ENCODE measurements at places on chromosomes 16 and 17.

DNA sequence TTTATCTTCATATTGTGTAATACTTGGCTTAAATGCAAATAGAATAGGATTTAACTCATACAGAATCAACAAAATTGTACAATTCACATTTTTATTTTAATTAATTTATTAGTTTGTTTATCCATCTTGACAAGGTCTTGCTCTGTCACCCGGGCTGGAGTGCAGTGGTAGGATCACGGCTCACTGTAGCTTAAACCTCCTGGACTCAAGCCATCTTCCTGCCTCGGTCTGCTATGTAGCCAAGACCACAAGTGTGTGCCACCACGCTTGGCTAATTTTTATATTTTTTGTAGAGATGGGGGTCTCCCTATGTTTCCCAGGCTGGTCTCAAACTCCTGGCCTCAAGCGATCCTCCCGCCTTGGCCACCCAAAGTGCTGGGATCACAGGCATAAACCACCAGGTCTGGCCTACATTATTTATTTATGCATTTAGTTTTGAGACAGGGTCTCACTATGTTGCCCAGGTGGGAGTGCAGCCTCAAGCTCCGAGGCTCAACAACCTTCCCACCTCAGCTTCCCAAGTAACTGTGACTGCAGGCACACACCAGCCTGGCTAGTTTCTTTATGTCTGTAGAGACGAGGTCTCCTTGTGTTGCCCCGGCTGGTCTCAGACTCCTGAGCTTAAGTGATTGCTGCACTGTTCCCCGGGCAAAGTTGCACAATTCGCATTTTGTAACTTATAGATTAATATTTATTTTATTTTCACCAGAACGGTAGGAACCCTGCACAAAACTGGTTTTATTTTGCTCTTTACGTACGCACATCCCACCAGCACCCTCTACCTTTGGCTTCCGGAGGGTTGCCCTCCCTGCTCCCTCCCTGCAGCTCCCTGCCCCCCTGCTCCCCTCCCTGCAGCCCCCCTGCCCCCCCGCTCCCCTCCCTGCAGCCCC lies 4.9 kb downstream of the DPEP1 start:
- no peak for DNase-seq

DNA sequence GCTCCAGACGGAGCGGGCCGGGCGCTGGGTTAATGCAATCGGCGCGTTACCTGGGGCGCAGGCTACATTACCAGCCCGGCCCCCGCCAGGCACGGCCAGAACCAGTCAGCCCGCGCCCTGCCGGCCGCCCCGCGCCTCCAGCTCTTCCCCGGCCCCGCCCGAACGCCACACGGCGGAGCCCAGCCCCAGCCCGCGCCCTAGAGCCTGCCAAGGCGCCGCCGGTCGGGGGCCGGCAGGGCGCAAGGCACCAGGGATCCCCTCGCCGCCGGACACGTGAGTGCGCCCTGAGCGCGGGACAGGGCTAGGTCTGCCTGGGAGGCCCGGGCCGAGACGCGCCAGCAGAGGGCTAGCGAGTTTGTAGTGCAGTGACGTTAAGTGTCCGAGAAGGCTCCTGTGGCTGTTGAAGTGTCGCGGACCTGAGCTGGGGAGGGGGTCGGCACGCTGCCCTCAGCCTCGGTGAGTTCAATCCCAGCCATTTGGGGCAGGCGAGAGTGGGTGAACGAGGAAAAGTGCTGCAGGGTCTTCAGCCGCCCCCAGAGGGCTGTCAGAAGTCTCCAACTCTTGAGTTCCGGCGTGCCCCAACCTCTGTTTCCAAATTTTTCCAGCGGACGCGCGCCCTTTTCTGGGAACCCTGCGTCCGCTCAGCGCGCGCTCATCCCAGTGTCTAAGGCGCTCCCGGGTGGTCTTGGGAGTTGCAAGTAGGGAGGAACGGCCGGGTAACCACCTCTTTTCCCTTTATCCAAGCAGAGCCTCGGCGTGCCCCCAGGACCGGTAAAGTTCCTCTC lies at the start of gene SLC6A2:
Gene SLC6A2 (plus strand): TSS at position 92 of the 785 bp plus-strand sequence. CDS start 707 bp downstream, outside the sequence.
- no peak for DNase-seq

- no peak for DNase-seq
Observed at GRCh38 chr17:46785696-46786095, 32.8 kb downstream of the WNT3 start.

- DNase-seq, result peak; percentile 24
Observed at GRCh38 chr16:30949650-30950515, 1.0 kb downstream of the ORAI3 start.

GRCh38 chr16:22123146-22123545 lies 30.8 kb downstream of the VWA3A start:
- no peak for DNase-seq

DNA sequence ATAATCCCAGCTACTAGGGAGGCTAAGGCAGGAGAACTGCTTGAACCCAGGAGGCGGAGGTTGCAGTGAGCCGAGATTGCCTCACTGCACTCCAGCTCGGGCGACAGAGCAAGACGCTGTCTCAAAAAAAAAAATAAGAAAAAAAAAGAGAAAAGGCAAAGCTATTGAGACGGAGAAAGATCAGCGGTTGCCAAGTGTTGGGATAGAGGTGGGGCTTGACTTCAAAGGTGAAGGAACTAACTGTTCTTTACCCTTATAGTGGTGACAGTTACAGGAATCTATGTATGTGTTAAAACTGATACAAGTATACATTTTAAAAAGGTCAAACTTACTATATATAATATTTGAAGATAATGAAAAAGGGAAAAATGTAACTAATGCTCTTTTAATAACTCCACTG lies 22.5 kb downstream of the AKAP10 start:
- DNase-seq, result no peak

DNA sequence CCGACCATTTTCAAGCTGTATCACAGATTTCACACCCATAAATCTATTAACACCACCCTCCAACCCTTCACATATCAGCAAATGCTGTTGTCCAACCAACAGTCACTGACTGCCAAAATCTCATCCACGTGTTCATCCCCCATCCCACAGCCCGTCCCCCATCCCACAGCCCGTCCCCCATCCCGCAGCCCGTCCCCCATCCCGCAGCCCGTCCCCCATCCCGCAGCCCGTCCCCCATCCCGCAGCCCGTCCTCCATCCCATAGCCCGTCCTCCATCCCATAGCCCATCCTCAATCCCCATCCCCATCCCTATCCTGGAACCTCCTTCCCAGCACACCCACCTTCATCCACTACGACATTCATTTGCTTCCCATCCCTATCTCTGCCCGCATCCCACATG lies 14.1 kb downstream of the DLG4 start:
- no peak for DNase-seq

DNA sequence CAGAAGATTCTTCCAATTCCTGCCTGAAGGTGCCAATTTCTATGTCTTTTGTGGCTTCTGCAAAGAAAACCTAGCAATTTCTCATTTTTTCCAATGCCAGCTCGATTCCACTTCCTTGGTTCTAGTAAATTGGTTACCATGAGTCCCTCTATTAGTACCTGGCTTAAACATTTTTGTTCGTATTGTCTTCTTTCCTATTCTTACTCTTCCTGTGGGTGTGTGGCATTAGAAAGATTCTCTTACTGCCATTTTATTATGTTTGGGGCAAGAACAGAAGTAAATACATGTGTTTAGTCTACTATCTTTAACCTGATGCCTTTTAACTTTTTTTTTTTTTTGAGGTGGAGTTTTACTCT lies 20.3 kb upstream of the MAPK3 start:
- no peak for DNase-seq

DNA sequence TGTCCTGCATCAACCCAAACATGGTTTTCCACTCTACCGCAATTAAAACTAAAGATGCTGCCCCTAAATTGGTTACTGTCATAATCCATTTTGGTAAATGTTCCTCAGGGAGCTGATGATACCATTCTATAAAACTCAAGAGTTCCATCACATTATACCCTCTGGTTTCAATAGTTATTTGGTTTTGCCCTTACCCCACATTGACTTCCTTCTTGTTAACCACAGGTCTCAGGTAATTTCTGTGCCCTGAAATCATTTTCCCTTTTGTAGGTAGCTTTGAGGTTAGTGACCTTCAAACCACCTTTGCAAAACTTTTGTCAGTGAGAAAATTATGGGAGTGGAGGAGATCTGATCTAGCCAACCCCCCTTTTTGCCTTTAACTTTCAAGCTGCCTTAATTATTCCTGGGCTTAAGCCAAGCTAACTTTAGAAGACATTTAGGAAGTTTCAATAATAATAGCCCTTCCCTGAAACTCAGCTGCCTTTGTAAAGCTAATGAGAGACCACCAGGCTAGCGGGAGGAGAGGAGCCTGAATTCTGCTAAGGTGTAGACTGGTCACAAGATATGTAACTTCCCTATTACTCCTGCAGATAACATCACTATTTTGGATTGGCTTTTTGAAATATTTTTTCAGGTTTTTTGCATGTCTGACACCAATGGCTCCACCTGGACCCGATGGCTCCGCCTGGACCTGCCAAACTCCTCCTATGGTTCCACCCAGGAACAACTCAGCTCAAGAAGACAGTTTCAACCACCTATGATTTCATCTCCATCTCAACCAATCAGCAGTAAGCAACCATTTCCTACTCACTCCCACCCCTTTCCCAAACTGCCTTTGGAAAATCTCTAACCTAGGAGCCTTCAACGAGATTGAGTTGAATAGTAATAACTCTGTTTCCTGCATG lies 224.9 kb downstream of the HS3ST3B1 start:
- no peak for DNase-seq

DNA sequence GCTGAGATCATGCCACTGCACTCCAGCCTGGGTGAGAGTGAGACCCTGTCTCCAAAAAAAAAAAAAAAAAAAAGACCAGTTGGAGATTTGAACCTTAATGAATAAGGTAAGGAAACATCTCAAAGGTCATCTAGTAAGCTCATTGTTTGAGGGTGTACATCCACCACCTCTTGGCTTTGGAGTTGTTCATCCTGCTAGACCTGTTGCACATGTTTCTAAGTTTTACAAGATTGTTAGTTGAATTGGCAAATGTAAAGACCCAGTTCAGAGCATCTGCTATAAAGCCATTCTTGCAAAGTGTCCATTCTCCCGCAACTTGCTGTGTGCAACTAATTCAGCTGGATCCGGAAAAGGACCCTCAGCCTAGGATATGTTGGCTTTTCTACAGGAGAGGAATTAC lies 1.5 kb downstream of the PSMD7 start:
- DNase-seq, result no peak

DNA sequence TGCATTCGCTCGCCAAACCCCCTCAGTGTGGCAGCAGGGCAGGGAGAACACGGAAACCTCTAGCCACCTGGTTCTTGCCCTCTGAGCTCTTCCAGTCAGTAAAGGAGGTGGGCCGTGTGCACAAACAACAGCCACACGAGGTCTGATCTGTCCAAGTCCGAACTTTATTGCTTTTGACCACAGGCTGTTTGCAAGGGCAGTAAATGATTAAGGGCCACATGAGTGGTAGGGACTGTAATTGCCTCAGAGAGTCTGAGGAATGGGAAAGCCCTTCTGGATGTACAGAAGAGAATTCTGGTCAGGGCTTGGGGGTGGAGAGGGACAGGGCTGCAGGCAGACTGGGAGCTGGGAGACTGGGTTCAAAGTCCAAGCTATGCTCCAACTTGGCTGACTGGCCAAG lies 75.7 kb upstream of the LHX1 start:
- DNase-seq, result no peak

DNA sequence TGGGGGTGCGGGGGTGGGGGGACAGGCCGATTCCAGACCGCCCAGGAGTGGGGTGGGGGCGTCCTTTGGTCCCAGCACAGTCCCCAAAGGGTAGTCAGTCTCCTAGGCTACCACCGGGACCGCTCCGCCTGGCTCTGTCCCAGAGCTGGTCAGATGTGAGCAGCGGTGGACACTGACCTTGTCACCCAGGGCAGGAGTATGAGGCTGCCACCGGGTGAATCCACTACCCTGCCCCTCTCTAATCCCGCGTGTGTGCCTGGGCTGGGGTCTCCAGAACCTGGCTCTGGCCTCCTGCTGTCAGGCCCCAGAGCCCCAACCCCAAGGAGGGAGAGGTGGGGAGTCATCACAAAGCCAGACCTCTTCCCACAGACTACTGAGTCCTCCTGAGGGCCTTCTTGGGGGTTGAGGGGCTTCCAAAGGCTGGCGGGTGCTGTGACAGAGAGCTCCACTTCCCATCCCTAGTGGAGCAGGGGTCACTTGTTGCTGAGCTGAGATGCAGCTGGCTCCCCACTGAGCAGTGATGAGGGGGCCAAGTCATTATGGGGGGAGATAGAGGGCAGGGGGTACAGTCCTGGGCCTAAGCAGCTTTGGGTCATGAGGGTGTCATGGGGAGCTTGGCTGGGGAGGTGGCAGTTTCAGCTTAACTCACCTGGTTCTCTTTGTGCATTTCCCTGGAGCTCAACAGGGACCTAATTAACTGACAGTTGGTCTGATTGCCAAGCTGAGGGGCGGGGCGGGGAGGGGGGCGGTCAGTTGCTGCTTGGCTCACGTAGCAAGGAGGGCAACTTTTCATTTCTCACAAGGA lies 1.2 kb downstream of the PPP1R1B start:
- no peak for DNase-seq

DNA sequence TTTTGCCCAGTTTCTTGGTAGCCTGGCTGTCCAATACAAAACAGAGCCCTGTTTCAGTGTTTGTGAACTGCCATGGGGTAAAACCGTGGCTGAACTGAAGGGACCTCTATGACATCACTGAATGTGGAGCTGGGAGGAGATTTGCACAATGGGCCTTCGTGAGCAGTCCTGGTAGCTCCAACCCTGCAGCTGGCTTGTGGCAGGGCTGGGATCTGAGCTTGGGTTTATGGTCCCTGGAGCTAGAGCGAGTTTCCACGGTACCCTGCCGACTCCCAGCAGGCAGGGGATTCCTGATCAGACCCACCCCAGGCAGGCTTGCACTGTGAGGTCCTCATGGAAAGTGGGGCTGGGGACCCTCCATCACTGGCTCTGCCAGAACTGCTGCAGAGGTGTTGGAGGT lies 247.0 kb downstream of the GSG1L start:
- DNase-seq, result no peak

DNA sequence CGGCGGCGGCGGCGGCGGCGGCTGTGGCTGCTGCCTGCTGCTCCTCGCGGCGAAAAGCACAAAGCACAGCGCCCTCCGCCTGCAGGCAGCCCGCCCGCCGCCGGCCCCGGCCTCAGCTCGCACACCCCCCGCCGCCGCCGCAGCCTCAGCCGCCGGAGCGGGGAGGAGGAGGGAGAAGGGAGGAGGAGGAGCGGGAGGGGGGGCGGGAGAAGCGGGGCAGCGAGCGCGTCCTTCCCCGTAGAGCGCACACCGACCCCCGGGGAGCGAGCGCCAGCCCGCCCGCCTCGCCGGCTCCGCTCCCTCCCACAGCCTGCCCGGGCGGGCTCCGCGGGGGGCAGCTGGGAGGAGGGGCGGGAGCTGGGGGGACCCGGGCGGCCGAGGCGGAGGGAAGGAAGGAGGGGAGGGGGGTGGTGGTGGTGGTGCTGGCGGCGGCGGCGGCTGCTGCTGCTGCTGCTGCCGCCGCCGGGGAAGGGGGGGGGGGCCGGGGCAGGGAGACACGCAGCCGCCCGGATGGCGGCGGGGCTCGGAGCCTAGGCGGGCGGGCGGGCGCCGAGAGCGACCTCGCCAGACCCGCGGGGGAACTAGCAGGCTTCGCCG lies at the start of gene UBTF:
Gene UBTF (minus strand): TSS at position 60 of the 597 bp plus-strand sequence. CDS start 1,446 bp downstream, outside the sequence.
- DNase-seq, result peak; percentile 73

GRCh38 chr16:3009568-3010390 lies 2.9 kb upstream of the CLDN9 start:
- no peak for DNase-seq

DNA sequence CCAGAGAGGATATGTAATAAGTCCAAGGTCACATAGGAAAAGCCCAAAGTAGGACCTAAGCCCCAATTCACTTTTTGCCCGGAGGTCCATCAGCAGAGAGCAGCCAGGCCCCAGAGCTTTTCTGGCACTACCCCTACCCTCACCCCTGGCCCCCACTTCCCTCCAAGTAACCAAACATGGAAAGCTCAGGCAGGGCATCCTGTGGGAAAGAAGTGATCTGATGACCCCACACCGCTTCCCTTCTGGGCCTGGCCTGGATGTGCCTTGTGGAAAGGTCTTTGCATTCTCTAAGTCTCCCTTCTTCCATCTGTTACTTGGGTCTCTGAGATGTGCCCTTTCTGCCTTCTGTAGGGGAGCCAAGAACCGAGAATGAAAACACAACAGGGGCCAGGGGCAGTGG lies 136.9 kb downstream of the TMEM132E start:
- no peak for DNase-seq
